ENCODE measurements at places on chromosomes 6 and 20. TPM values are rescaled to one million over a fixed set of nuclear protein-coding genes. Genes with fewer than 3 reads are reported as not detected.

Gene PTK6
- total RNA-seq = not detected

Gene SERINC3
- 78.1 TPM for total RNA-seq

GRCh38 chr20:62560162-62560561, 82.1 kb upstream of the SLCO4A1 start:
- no peak for DNase-seq
- H3K4me1 ChIP-seq = no peaks in the 10 kb centered on the region
- H3K4me3 ChIP-seq = no peak overlapping the region

Gene RIPOR3
- total RNA-seq = 15.1 TPM

DNA sequence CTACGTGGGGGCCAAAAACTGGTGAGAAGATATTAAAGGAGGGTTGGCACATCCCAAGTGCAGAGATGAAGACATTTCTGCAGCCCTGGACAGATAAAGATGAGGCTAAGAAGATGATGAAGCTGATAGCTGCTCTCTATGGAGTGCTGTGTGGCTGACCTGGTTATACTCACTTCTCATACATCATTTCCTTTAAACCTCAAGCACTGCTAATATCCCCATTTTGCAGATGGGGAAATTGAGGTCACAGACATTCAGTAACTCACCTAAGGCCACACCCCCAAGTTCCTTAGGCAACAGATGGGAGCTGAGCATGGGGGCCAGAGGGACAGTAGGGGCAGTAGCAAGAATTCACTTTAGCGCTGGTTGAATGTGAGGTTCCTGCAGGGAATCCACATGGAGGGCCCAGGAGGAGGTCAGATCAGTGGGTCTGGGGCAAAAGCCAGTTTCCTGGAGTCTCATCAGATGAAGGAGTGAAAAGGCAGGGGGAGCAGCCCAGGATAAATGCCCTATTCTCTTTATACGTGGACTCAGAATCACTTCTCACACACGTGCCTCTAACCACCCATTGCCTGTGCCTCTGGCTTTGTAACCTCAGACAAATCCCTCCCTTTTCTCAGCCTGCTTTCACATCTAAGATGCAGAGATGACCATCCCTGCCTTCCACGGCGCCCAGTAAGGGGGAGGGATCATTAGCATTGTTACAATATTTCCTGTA, 125.8 kb downstream of the NFATC2 start:
- no peak overlapping the region for H3K4me3 ChIP-seq
- H3K27me3 ChIP-seq = no peaks in the 10 kb centered on the region
- DNase-seq = no peak

DNA sequence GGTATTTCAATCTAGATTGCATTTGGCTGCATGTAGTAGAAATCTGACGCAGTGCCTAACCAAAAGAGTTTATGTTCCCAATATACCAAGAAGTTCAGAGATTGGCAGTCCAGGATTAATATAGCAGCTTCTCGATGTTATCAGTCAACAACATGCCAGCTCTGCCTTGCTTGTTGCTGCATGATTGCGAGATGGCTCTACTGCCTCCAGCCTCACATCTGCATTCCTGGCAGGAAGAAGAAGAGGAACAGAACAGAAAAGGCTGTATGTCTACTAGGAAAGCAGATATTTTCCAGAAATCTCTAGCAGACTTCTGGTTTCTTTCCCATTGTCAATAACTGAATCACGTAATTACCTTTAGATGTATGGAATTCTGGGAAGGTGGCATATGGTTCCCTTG, 60.8 kb downstream of the SLC35D3 start:
- H3K4me1 ChIP-seq = no peaks in the 10 kb centered on the region
- DNase-seq = no peak
- no peak overlapping the region for H3K27ac ChIP-seq
- no peaks in the 10 kb centered on the region for H3K27me3 ChIP-seq
- no peaks in the 10 kb centered on the region for H3K36me3 ChIP-seq

Gene RWDD1
- 11.0 TPM for total RNA-seq

Gene CST7
- total RNA-seq = not detected

GRCh38 chr20:2986466-2986865, 57.0 kb upstream of the GNRH2 start:
- DNase-seq = no peak
- no peaks in the 10 kb centered on the region for H3K4me1 ChIP-seq
- H3K4me3 ChIP-seq = no peak overlapping the region

GRCh38 chr20:14203657-14204056, 133.8 kb downstream of the FLRT3 start:
- no peak overlapping the region for H3K4me3 ChIP-seq
- H3K36me3 ChIP-seq = no peaks in the 10 kb centered on the region
- no peaks in the 10 kb centered on the region for H3K4me1 ChIP-seq
- DNase-seq = no peak
- H3K27me3 ChIP-seq = no peaks in the 10 kb centered on the region

- DNase-seq = no peak
- no peak overlapping the region for H3K4me3 ChIP-seq
- H3K27me3 ChIP-seq = no peaks in the 10 kb centered on the region
- peaks cover 9% of the 10 kb centered on the region for H3K4me1 ChIP-seq
Observed at GRCh38 chr6:32087574-32088486, 21.3 kb downstream of the TNXB start.

- no peaks in the 10 kb centered on the region for H3K4me1 ChIP-seq
- DNase-seq = no peak
- H3K36me3 ChIP-seq = no peaks in the 10 kb centered on the region
- H3K27ac ChIP-seq = no peak overlapping the region
- no peaks in the 10 kb centered on the region for H3K27me3 ChIP-seq
Observed at GRCh38 chr20:56842056-56842455, 212.9 kb downstream of the TFAP2C start.

DNA sequence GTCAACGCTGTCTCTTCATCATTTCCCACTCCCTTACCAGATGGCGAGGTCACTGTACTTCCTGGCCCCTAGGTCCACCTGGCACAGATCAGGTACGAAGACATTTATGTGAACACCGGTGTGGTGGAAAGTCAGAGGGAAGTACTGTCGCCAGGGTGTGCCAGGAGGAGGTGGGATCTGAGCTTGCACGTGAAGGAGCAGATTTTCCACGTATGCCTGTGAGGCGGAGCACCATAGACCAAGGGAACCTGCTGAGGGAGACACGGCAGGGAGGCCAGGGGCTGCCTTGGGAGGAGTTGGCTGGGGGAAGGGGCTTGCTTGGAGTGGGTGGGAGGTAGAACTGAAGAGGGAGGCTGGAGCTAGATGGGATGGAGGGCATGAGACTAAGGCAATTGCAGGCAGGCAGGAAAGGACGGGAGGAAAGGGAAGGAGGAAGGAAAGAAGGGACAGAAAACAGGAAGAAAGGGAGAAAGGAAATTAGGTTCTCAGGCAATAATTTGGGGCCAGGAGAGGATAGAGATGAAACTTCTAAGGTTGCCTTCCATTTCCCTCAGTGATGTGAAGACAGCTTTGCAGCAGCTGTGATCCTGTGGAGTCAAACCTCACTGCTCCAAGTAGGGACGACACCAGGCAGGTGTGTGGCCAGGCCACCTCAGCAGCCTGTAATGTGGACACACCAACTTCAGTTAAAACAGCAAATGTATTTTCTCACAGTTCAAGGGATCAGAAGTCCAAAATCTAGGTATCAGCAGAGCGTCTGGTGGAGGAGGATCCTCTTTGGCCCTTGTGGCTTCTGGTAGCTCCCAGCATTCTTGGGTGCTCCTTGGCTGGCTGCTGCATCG, 46.8 kb downstream of the CHMP4B start:
- no peak overlapping the region for H3K4me3 ChIP-seq
- no peaks in the 10 kb centered on the region for H3K27me3 ChIP-seq
- no peak overlapping the region for H3K27ac ChIP-seq
- H3K36me3 ChIP-seq = peaks cover 42% of the 10 kb centered on the region
- no peak for DNase-seq

Data from ascending aorta (tissue), 2 donors.